ENCODE measurements at places on chromosomes 7 and 10.

- DNase-seq: no peak
These were observed 115.8 kb downstream of the SORBS1 start for GRCh38 chr10:95445223-95445836.

DNA sequence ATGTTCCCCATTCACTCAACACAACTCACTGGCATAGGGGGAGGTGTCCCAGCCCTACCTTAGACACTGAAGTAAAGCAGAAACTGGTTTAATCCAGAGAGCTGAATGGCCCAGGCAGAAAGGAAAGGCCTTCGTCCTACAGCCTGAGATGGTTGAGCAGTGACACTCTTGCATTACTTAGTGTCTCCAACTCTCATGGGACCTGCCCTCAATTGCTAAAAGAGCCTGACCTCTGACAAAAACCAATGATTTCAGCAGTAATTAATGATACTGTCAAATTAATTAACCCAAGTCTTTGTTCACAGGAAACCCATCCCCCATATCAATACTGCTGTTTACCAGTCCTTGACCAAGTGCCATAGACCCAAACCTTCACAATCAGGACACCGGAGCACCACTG is 48.6 kb downstream of the ICA1 start:
- no peak for DNase-seq

GRCh38 chr10:16271571-16271970 is 165.2 kb upstream of the PTER start:
- DNase-seq: no peak

GRCh38 chr10:27258838-27259812 is 18.5 kb upstream of the ACBD5 start:
- DNase-seq: no peak

GRCh38 chr7:117122536-117122935 is 169.2 kb downstream of the ST7 start:
- no peak for DNase-seq

GRCh38 chr7:48875045-48875916 is 49.1 kb upstream of the CDC14C start:
- no peak for DNase-seq

GRCh38 chr10:69745698-69746097 is 56.0 kb upstream of the COL13A1 start:
- DNase-seq: no peak

- DNase-seq: no peak
These were observed 7.8 kb downstream of the PRKAG2 start for GRCh38 chr7:151869109-151869428.

DNA sequence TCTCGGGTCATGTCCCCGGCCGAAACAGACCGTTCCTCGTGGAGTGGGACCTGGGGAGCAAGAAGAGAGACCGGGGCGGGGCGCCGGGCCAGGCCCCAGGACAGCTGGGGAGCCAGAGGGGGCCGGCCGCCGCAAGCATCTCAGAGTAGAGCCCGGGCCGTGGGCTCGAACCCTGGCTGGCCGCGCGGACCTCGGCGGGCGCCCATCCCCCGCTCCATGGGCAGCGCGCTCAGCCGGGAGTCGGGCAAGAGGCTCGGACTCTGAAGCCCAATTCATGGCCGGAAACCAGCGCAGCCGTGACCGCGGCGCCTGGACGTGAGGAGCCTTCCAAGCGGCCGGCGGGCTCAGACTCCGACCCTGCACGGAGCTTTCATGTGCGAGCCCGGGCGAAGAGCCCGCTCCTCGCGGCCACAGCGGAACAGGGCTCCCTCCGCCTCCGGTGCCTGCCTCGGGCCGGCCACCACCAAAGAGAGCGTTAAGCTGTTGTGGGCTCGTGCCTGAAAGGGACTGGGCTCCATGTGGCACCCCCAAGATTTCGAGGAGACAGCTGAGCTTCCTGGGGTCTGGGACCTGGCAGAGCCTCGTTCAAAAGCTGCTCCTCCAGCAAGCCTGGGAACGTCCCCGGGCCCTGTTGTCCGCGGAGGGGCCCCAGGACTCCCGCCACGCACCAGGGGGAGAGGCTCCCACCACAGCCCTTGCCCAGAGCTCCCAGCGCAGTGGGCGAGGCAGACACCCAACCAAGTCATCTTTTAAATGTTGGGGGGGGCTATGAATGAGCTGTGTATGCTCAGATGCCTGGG is 757 bp upstream of the GRID1 start:
- DNase-seq: no peak

GRCh38 chr10:74081192-74081803 is 69.3 kb downstream of the AP3M1 start:
- DNase-seq: peak; percentile 12

GRCh38 chr10:126595160-126595559 is 75.3 kb downstream of the C10orf90 start:
- no peak for DNase-seq

GRCh38 chr10:103803941-103804340 is 51.4 kb downstream of the SH3PXD2A start:
- DNase-seq: no peak
